ENCODE measurements at places on chromosomes 7 and 10. TPM values are rescaled to one million over a fixed set of nuclear protein-coding genes. Genes with fewer than 3 reads are reported as not detected.

Gene SCD
- 80.1 TPM for total RNA-seq

DNA sequence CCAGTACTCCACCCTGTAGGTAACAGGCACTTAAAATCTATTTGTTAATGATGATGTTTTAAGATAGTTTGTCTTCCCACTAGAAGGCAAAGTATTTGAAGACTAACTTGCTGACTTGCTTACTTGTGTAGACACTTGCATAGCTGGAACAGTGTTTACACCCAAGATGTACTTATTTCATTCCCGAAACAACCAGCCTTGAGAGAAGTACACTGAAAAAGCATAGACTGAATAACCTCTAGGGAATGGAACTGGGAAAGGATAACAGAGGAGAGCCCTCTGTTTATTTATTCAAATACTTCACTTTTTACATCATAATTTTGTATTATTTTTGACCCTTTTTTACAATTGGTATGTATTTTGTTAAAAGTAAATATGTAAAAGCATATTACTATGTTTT is 33.1 kb upstream of the TMEM26 start:
- DNase-seq: no peak

GRCh38 chr10:12063483-12063818 is 5.3 kb upstream of the DHTKD1 start:
- no peak for DNase-seq

DNA sequence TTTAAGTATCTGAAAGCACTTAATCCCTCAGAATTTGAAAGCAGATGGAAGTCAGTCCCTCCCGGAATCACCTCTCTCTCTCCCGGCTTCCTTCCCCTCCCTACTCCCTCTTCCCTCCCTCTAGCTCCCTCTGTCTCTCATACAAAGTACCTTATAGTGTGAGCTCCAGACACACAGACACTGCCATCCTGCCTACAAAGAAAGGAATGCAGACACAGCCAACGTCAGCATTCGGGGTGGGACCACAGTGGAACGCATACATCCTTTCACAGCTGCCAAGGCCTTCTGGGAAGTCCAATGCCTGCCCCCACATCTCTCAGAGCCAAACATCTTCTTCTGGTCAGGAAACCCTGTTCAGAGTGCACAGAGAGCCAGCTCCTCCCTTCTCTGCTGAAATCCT is 9.3 kb downstream of the NOD1 start:
- DNase-seq: no peak

DNA sequence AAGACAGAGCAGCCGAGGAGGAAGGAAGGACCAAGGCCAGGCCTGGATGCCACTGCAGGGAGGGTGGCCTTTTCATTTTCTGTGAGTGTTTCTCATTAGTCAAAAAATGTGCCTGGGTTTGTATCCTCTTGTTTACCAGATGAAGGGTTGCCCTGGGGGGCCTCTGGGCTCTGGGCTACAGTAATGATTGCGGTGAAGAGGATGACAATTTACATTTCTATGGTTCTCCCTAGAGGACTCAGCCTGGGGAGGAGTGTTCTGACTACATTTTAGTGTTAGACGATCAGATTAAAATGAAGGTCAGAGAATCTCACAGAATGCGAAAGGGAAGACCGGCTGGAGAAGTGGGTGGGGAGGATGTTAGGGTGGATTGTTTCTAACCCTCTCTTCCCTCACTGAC is 108.0 kb upstream of the KMT2C start:
- DNase-seq: no peak

GRCh38 chr7:65846008-65846570 is 26.8 kb upstream of the VKORC1L1 start:
- DNase-seq: no peak

Measured in natural killer cell treated with Interleukin-12 subunit alpha and Interleukin-12 subunit beta and Interleukin-15 and Interleukin-18, amount 100 ng/mL, for 72 hours (primary cell).